ENCODE measurements at places on chromosomes 2 and 18.

- peak; percentile 76 for DNase-seq
Measured at GRCh38 chr18:58781627-58782194, 83.0 kb upstream of the ZNF532 start.

DNA sequence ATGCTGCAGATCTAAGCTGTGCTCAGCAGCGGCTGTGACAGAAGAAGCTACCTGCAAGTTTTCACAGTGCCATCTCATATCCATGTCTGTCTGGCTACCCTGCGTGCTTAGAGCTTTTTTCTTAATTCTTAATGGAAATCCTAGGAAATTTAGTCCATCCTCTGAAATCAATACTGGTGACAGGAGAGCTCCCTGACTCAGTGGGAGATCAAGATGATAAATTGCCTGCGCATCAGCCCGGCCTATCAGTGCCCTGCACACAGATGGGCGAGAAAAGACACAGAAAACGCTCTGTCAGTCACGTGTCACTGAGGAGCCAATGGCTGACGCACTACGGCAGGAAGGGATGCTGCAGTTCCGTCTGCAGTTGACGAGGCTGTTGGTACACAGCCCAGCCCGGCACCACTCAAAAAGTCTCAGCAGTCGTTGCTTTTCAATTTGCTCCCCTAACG is 819.6 kb upstream of the FSHR start:
- no peak for DNase-seq

DNA sequence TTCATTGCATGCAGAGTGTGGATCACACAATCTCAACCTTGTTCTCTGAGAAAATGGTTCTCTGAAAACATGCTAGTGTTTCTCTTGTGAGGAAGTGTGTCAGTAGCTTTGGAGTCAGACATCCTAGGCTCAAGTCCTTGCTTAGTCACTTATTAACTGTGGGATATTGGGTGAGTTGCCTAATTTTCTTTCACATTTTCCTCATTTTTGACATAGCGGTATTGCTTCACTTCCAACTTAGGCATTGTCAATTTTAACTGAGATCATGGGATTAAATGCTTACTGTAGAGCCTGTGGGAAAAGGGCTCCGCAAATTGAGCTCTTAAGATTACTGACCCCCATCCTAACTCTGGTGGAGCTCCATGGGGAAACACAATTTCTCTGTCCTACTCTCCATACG is 622.2 kb downstream of the CNTNAP5 start:
- DNase-seq: no peak

DNA sequence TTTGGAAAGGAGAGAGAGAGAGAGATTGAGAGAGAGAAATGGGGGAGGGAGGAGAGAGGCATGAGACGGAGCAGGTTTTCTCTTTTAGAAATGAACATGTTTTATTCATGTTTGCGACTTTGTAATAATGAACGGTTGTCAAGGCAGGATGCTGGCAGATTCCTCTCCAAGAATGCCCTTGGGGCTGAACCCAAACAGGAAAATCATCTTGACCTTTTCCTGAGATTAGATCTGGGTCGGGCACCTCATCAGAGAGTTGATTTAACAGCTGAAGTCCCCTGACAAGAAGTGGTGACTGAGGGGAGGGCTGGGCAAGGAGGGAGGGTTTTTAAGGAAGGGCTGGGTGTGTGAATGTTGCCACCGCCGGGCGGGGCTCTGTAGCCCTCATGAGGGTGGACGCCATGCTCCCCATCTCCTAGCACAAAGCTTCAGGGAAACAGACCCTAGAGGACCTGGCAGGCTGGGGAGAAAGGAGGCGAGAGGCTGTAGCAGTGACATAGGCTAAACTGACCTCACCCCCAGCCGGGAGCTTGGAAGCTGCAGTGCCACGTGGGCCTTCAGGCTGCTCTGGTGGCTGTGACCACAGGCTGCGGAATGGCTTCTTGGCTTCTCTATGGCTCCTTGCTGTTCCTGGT is 60.0 kb downstream of the LIPG start:
- no peak for DNase-seq

DNA sequence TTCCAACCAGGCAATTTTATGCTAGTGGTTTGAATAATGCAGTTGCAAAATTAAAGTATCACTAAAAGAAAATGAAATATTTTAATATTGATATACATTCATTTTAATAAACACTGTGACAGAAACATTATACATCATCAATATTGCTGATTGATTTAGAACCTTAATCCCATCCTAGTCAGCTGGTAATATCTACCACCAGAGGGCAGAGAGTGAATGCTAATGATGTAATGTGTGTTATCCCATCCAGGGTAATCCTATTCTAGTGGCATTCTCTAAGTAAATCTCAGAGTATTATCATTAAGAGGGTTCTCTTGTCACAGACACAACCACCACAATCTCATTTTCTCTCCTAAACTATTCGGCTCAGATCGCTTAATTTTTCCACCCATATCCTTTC is 477.4 kb downstream of the CPS1 start:
- no peak for DNase-seq

DNA sequence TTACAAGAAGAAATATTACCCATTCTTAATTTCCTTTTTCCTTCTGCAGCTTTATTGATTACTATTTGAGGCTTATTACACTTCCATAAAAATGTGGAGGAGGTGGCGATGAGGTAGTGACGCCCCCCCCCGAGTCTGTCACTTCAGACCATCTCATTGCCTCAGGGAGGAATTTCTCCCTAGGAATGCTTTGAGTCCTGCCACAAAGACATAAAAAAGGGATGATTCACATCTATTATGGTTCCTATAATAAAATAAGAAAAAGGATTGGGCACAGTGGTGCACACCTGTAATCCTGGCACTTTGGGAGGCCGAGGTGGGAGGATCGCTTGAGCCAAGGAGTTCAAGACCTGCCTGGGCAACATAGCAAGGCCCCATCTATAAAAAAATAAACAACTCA is 93.7 kb downstream of the AOX1 start:
- no peak for DNase-seq

DNA sequence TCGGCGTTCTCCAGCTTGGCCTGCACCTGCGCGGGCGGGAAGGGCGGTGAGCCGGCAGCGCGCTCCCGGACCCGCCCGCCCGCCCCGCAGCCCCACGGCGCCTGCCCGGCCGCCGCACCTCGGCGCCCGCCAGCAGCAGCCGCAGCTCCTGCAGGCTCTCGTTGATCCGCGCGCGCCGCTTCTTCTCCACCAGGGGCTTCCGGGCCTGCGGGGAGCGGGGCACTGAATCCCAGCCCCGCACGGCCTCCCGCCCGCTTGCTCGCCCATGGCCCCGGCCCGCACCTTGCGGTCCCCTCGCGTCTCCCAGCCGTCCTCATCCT is 335 bp downstream of the HES6 start:
- no peak for DNase-seq

- peak; percentile 71 for DNase-seq
Measured at GRCh38 chr18:79599441-79599931, 80.1 kb upstream of the CTDP1 start.

DNA sequence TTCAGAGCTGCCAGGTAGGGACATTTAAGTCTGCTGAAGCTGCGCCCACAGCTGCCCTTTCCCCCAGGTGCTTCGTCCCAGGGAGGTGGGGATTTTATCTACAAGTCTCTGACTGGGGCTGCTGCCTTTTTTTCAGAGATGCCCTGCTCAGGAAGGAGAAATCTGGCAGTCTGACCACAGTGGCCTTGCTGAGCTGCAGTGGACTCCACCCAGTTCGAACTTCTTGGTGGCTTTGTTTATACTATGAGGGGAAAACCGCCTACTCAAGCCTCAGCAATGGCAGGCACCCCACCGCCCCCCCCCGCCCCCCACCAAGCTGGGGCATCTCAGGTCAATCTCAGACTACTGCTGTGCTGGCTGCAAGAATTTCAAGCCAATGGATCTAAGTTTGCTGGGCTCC is 458.1 kb upstream of the RAB12 start:
- peak; percentile 41 for DNase-seq

DNA sequence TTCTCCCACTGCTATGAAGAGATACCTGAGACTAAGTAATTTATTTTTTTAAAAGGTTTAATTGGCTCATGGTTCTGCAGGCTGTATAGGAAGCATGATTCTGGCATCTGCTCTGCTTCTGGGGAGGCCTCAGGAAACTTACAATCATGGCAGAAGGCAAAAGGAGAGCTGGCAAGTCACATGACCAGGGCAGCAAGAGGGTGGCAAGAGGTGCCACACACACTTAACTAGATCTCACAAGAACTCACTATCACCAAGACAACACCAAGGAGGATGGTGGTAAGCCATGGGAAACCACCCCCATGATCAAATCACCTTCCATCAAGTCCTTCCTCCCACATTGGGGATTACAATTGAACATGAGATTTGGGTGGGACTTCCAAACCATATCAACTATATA is 38.3 kb downstream of the SP3 start:
- no peak for DNase-seq

- DNase-seq: peak; percentile 12
Measured at GRCh38 chr2:170930131-170930990, 1.3 kb downstream of the GORASP2 start.

- peak; percentile 74 for DNase-seq
Measured at GRCh38 chr2:53445383-53446070, 322.1 kb upstream of the CHAC2 start.

DNA sequence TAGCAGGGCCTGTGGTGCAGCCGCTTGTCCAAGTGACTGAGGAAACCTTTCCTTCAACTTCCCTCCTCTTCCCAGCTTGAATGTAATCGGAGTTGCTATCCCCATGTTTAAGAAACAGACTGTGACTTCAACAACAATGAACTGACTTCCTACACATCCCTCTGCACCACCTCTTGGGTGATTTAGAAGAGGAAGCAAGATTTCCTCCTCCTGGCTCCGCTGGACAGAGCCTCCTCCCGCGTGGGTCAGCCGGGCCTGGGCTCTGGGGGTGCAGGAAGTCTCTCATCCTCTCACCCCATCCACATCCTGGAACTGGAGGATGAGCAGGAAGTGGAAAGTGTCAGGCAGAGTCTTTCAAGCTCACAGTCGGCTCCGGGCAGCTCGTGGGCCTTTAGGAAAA is 84.3 kb downstream of the GATA6 start:
- no peak for DNase-seq

DNA sequence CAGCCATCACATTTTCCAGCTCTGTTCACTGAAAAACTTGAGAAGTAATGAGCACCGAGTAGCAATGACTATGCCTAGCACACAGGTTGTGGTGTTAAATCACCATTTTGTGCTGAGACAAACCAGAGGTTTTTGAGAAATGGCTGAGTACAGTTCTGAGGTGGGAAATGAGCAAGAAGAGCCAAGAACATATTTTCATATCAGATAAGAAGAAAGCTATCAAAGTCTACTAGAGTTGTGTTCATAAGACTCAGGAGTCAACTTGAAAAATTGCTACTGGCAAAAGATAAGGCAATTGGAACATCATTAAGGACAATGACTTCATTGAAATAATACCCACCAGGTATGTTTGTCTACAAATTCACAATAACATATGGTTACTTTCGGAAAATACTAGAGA is 108.1 kb downstream of the RIT2 start:
- DNase-seq: no peak

DNA sequence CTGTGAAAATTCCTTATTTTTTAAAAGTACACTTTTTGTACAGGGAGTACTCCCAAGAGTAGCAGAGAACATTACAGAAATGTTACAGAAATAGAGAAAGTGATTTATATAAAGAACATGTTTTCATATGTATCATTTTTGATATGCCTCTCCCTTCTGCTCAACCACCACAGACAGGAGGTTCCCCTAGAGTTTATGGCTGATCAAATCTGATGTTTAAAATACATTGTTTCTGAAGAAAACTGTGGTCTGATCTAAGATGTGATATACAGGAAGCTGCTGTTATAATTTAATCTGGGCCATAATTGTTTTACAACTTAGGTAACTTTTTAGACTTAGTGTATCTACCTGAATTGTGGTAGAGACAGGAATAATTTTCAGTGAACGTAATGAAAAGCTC is 37.0 kb downstream of the STAT4 start:
- DNase-seq: no peak

DNA sequence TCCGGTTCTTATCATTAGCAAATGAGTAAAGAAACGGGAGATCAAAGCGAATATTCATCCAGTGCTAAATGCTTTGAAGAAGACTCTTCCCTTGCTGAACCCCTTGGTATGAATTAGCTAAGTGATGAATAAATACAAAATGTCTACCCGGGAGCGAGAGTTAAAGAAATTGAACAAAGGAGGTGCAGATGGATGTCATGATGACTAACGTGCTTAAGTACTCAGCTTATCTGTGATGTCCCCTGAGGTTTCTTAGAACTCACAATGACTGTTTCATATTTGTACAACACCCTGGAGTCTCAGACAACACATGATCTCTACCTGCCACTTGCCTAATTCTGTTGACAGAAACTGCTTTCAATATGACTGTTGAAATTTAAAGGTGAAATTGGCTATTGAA is 148.5 kb downstream of the TMEM200C start:
- DNase-seq: no peak

- DNase-seq: no peak
Measured at GRCh38 chr2:216116418-216116817, 7.3 kb downstream of the XRCC5 start.

DNA sequence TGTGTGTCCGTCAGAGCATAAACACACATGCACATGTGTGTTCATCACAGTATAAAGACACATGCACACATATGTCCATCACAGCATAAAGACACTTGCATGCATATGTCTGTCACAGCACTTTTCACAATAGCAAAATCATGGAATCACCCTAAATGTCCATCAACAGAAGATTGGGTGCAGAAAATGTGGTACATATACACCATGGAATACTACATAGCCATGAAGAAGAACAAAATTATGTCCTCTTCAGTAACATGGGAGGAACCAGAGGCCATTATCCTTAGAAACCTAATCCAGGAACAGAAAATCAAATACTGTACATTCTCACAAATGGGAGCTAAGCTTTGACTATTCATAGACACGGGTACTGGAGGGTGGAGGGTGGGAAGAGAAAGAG is 732.2 kb downstream of the GALR1 start:
- no peak for DNase-seq

DNA sequence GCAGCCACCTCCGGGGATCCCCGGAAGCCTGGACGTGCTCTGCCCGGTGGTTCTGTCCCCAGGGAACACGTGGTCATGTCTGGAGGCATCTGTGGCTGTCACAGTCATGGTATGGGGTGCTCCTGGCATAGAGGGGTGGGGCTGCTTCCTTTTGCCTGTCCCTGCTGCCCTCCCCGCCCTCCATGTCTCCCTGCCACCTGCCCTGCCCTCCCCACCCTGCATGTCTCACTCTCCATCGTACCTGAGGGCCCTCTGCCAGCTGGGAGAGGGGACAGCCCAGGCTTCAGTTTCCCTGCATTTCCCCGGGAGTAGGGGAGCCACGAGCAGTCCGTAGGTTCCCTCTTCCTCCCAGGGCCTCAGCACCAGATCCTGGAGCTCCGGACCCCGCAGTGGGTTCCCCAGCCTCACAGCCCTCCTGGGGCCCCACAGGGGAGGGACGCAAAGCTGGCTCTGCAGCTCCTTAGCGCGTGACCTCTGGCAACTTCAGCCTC is 90.0 kb upstream of the CTDP1 start:
- DNase-seq: no peak

GRCh38 chr2:110828330-110828729 is 96.0 kb downstream of the ACOXL start:
- no peak for DNase-seq

- no peak for DNase-seq
Measured at GRCh38 chr2:24403832-24404212, 43.5 kb upstream of the ITSN2 start.
